ENCODE measurements at places on chromosomes 5 and 9. TPM values are rescaled to one million over a fixed set of nuclear protein-coding genes. Genes with fewer than 3 reads are reported as not detected.

The SURF1 gene
- 27.3 TPM for total RNA-seq

The GNG10 gene
- 87.8 TPM for total RNA-seq

The LAMC3 gene
- total RNA-seq: 0.29 TPM

The TXNDC8 gene
- not detected for total RNA-seq

The MARVELD2 gene
- 13.1 TPM for total RNA-seq

The TMEM171 gene
- total RNA-seq: 2.8 TPM

The BTNL9 gene
- 0.22 TPM for total RNA-seq
